Nucleus accumbens (tissue), 56 donors: ENCODE measurements at places on chromosomes 6 and 20.

DNA sequence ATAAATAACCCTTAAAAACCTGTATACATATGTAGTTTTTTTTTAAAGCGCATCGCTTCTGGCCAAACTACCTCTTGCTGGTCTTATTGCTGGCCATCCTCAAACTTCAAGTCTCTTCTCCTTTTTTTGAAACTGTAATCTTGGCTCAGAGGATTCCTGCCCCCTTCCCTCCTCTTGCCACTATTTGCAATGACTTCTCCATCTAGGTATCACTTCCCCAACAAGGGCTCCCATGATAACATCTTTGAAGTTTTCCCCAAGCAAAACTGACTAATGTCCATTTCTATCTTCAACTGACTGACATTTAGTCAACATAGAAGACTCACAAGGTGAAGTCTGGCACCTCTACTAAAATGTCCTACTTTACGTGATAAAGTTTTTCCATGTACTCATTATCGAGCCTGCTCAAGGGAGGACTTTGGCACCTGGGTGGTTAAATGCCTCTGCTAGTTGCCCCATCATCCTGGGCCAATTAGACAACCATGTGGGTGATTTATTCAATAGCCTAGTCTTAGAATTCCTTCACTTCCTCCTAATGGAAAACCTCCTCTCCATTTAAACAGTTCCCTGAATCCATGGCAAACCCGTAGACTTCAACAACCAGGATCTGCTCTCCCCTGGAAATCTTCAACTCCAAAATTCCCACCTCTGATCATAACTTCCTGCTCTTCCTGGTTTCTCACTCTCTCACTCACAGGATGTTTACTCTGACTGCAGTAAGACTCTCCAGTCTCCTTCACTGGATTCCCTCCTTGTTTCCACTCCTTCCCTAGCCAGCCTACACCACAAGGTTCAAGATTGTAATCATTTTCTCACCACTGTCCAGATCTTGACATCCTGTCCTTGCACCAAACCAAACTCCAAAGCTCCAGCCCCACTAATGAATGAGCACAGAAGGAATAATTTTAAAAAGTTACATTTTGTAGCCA lies 9.4 kb upstream of the PLAGL1 start:
- DNase-seq = no peak

- no peak for DNase-seq
Observed at GRCh38 chr20:54608039-54608745, 132.8 kb downstream of the DOK5 start.

GRCh38 chr20:52572687-52573086 lies 381.1 kb upstream of the ZFP64 start:
- DNase-seq = no peak

- DNase-seq = no peak
Observed at GRCh38 chr6:164210323-164210722, 795.8 kb downstream of the QKI start.

DNA sequence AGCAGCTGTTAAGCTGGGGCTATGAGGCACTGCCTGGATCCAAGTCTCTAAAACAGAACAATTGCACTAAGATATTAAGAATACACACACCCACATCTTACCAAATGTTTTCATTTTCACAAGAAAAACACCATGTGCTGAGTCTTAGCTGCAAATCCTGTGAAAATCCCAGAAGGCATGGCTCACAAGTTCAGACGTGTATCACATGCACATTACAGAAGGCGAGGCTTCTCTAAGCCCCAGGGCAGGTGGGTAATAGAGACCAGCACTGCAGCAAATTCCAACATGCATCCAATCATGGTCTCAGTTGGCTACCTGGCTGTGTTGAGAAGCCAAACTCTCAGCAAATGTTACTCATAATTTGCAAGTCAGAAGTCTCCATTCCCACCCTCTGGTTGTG lies 16.2 kb upstream of the CST3 start:
- DNase-seq = no peak

DNA sequence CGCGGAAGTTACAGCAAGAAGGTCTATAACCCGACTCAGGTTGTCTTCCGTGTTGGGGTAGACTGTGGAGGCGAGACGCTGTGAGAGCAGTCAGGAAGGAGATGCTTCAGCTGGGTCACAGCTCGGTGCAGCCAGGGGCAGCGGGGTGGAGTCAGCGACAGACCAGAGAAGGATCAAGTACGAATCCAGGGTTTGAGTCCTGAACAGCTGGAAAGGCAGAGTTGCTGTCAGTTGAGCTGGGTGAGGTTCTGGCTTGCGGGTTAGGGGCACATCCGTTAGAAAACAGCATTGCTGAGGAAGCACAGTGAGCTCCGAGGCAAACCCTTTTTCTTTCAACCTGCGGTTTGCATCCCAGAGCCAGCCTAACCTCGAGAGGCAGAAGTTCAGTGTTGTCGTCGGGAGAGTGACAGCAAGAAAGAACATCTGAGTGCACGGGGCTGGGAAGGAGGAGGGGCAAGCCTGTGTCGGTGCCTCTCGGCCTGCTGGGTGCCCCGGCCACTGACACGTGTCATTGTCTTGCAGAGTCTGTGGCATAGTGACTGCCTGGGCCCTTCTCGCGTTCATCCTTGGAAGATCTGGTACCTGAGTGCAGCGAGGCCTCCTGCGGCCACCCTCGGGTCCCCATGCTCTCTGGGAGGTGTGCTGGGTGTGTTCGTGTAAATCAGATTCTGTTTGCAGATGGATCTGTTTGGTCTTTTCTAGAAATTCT lies 20.0 kb downstream of the PNLDC1 start:
- DNase-seq = no peak

DNA sequence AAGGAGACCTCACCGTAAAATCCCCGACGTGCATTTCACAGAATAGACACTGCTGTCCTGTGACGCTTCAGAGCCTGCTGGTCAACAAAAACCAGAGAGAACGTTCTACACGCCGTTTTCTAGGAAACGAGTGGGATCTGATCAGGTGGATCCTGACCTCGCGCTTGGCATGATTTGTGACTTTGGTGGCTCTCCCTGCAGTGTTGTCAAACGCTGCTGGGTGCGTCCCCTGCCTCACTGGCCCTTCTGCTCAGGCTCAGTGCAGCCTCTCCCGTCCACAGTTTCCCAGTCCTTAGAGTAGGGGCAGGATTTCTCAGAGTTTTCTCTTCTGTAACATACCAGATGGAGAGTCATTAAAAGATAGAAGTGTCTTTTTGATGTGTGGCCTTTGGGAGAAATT lies 27.6 kb upstream of the IRF4 start:
- DNase-seq = no peak

GRCh38 chr20:53938739-53939138 lies 131.7 kb downstream of the BCAS1 start:
- DNase-seq = no peak
